Daoy (cell line): ENCODE measurements at places on chromosomes 1 and 21. TPM values are rescaled to one million over a fixed set of nuclear protein-coding genes. Genes with fewer than 3 reads are reported as not detected.

GRCh38 chr1:99565606-99566289 is 80.2 kb upstream of the PALMD start:
- no peak for DNase-seq

DNA sequence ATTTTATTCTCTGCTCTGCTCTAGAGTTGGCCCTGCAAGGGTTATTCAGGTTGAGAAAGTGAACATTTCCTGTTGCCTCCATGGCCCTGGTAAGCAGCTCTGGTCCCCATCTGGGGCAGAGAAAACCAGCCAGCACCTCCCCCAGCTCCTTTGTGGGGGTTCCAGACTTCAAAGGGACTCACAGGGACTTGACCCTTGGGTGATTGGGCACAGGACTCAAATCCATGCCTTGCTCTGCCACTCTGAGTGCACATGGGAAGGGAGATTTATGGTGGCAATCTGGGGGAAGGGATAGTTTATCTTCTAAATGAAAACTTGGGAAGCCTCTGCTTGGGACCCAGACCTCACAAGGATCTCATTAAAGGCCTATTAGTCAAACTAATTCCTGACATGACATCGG is 212.8 kb downstream of the FOXD2 start:
- DNase-seq: no peak

DNA sequence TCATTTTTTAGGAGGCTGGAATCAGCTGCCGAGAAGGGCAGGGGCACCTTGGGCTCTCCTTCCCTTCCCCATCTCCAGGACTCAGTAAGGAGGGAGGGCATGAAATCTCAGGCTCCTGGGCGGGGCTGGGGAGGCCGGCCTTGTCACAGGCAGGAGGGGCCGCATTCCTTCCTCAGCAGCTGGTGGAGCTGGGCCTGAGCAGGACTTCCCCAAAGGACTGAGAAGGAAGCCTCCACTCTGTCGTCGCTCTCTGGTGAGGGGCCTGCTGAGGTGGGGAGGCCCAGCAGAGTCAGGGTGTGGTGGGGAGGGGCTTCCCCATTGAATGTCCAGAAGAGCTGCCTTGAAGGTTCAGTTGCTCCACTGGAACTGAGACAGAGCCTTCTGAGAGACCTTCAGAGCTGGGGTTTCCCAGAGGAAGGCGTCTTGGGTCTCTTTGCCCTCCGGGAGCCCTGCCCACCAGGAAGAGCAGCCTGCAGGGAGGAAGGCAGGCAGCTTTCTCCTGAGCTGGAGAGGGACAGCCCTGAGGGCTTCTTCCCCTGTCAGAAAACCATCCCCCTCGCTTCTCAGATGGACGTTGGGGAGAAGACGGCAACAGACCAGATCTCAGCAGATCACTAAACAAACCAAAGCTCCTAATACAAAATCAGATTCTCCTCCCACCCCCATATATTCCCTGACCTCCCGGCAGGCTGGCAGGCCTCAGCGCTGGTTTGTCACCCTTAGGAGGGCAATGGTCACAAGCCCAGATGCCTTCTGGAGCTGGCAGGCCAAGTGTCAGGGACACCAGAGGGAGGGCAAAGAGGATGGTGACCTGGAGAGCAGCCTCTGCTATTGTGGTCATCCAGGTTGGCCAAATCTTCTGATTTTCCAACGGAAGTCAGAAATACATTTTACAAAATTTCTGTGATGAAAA is 10.7 kb downstream of the KCNA10 start:
- peak; percentile 39 for DNase-seq

GRCh38 chr1:27535386-27535785 is 45.4 kb upstream of the WASF2 start:
- no peak for DNase-seq

- DNase-seq: no peak
These were observed 27.0 kb downstream of the RAP1GAP start for GRCh38 chr1:21641967-21642739.

DNA sequence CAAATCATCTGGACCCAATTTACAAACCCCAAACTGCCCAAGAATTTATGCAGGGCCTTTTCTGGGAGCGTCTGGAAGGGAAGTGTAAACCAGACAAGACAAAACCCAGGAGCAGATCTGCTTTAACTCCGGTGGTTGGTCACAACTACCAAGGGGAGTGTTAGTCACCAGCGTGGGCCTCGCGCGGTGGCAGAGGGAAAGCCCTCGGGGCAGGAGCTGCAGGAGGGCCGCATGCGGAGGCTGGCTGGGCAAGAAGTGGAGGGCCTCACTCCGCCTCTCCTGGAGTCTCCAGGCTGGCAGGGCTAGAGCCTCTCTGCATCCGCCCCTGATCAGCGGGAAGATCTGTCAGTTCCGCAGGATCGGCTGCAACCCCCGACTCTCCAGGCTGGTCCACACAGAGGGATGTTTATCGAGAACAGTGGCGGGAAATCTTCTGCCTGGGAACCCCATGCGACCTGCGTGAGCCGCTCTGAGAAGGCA is 2.0 kb downstream of the COL24A1 start:
- DNase-seq: peak; percentile 83

DNA sequence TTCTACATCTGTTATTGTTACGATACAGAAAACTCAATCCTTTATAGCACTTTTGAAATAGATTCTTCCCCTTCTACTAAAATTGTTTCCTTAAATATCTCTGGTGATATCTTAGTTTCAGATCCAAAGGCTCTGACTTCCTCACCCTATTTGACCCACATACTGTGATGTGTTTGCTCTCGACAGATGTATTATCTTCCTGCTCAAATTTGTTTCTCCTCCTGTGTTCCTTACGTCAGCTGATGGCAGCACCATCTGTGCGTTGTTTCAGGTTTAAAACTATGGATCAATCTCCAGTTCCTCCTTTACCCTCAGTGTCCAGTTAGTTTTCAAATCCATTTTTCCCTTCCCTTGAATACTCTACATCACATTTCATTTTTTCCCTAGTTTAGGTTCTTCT is 274.4 kb downstream of the RYR2 start:
- DNase-seq: no peak

The SPRR2F gene
- not detected in 2 replicates for total RNA-seq

The RGS1 gene
- not detected in 2 replicates for total RNA-seq

The PTGFR gene
- total RNA-seq: 1.8 and 2.9 TPM in 2 replicates

The COL24A1 gene
- 0.06 and 0.09 TPM in 2 replicates for total RNA-seq

The LCE2A gene
- not detected in 2 replicates for total RNA-seq

The TMEM125 gene
- not detected in 2 replicates for total RNA-seq

The KRTAP22-1 gene
- total RNA-seq: not detected in 2 replicates

The LYST gene
- total RNA-seq: 10.9 and 13.8 TPM in 2 replicates
